ENCODE measurements at places on chromosomes 11 and 22. TPM values are rescaled to one million over a fixed set of nuclear protein-coding genes. Genes with fewer than 3 reads are reported as not detected.

CHRNA10 gene
- under 0.01 TPM for total RNA-seq

GRCh38 chr11:7501894-7502293, 11.9 kb upstream of the PPFIBP2 start:
- no peak for DNase-seq
- no peaks in the 10 kb centered on the region for H3K36me3 ChIP-seq
- H3K4me1 ChIP-seq = no peaks in the 10 kb centered on the region
- no peak overlapping the region for H3K4me3 ChIP-seq
- H3K27me3 ChIP-seq = no peaks in the 10 kb centered on the region

GRCh38 chr11:32829680-32830412, at the start of gene PRRG4:
PRRG4 (plus strand) TSS chr11:32829927; CDS start chr11:32830530, 603 bp downstream.
- DNase-seq = peak; percentile 16
- no peak within 1 kb of the TSS for H3K27ac ChIP-seq
- H3K4me1 ChIP-seq = peaks cover 4% of the 10 kb centered on the region

DNA sequence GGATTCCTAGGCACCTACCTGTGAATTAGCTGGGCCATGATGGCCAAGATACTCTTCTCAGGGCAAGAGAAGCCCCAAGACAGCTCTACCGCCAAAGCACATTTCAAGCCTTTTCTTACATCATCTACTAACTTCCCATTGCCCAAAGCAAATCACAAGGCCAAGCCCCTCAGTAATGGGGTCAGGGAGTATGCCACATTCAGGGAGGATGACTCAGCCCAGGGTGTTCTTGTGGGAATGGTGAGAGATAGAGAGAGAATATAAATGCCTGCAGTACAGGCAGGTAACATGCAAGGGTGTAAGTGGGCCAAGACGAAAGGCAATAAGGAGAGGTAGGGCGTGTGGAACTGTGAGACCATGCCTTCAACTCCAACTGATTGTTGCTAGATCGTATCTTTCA, 162.5 kb upstream of the ISX start:
- H3K4me3 ChIP-seq = no peak overlapping the region
- no peak for DNase-seq
- H3K27me3 ChIP-seq = no peaks in the 10 kb centered on the region
- H3K4me1 ChIP-seq = no peaks in the 10 kb centered on the region

GRCh38 chr11:71192629-71193028, 59.7 kb downstream of the SHANK2 start:
- H3K36me3 ChIP-seq = peaks cover 5% of the 10 kb centered on the region
- no peak overlapping the region for H3K27ac ChIP-seq
- no peak overlapping the region for H3K4me3 ChIP-seq
- peaks cover under 1% of the 10 kb centered on the region for H3K4me1 ChIP-seq

GRCh38 chr11:12243911-12244550, 133.3 kb upstream of the PARVA start:
- H3K4me1 ChIP-seq = peaks cover 4% of the 10 kb centered on the region
- H3K27me3 ChIP-seq = no peaks in the 10 kb centered on the region
- DNase-seq = no peak
- H3K36me3 ChIP-seq = peaks cover 56% of the 10 kb centered on the region
- no peak overlapping the region for H3K4me3 ChIP-seq

GRCh38 chr11:128890543-128891368, at the start of gene KCNJ5:
KCNJ5 (plus strand) TSS chr11:128891356; CDS start chr11:128911274, 19,918 bp downstream.
- H3K36me3 ChIP-seq = no peaks in the 10 kb centered on the region
- peaks cover 60% of the 10 kb centered on the region for H3K27me3 ChIP-seq
- H3K4me1 ChIP-seq = 0 out of 2 replicates have a peak, but pooled peaks cover 1% of the 10 kb centered on the region

All from IMR-90 (cell line).